ENCODE measurements at places on chromosomes 12 and 14.

DNA sequence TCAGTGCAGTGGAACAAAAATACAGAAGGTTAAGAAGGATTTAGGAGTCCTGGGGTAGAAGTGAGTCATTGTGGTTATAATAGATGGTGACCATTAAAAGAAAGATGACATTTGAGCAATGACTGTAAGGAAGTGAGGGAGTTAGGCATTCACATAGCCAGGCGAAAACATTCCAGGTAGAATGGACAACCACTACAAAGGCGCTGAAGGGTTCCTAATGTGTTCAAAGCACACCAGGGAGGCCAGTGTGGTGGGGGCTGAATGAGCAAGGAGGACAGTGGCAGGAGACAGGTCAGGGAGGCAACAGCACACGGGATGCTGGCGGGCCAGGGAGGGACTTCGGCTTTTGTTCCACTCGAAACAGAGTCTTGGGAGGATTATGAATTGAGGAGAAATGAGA is 129.9 kb downstream of the NPAS3 start:
- DNase-seq: no peak

- DNase-seq: no peak
Observed at GRCh38 chr14:71764701-71765382, 167.4 kb upstream of the RGS6 start.

DNA sequence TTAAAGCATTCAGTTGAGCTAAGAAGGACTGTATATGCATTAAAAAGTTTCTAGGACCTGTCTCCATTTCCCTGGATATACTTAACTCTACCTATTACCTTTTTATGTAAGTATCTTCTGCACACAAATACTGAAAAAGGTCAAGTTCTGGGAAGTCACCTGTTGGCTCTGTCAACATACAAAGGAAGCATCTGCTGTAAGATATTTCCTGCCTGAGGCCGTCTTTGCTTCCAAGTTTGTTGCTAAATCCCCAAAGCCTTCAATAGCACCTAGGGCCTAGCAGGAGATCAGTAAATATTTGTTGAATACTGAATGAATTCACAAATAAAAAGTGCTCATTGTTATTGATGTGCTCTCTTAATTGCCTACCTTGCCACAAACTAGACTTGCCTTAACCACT is 188.4 kb downstream of the DUSP6 start:
- no peak for DNase-seq

- peak; percentile 74 for DNase-seq
Observed at GRCh38 chr12:14417715-14418114, 52.2 kb downstream of the ATF7IP start.

GRCh38 chr12:114342656-114343055 is 63.3 kb downstream of the TBX5 start:
- no peak for DNase-seq

- no peak for DNase-seq
Observed at GRCh38 chr14:98916476-98916875, 355.5 kb downstream of the BCL11B start.

DNA sequence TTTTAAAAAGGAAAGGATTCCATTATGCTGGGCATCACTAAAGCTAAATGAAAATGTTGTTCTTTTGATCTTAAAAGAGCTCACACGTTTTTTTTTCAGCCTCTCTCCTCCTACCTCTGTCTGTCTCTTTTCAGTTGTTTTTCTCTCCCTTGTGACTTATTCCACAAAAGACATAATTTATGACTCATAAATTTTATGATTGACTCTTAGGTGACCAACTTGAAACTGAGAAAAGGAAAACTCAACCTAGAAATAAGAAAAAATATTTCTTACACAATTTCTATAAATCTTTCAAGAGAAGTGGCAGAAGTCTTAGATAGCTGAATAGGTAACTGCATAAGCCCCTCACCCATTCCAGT is 227.7 kb upstream of the DDHD1 start:
- DNase-seq: no peak

DNA sequence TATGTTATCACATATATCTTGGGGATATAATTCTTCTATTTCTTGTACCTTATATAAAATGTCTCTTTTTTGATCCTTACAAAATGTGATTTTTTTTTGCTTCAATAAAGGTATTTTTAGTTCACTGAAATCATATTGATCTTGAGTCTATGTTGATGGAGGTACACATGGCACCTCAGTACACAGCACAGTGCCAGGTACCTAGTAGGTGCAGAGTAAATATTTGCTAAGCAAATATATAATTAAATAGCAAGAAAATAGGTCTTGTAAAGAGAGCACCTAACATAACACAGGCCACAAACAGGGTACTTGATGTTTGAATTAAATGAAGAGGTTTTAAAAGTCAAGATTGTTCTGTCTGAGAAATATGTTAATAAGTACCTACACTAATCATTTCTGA is 69.7 kb downstream of the CIT start:
- DNase-seq: no peak

- no peak for DNase-seq
Observed at GRCh38 chr14:104818714-104819161, 17.8 kb downstream of the ZBTB42 start.

DNA sequence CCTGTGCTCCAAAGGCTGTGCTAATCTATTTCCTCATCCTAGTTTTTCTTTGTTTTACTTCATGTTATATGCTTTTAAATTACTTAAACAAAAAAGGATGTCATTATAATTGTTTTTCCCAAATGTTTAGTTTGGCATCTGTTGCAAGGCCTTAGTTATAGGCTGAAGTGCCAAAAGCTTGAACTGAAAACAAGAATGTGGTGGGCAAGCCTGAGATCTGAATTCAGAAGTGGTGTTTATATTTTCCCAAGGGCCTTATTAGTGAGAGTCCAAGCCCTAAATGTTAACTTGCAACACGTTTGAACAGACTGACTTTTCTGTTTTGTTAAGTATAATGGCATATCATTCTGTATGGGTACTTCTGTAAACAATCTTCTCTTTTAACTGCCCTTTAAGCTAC is 326.8 kb downstream of the CCDC91 start:
- DNase-seq: no peak

DNA sequence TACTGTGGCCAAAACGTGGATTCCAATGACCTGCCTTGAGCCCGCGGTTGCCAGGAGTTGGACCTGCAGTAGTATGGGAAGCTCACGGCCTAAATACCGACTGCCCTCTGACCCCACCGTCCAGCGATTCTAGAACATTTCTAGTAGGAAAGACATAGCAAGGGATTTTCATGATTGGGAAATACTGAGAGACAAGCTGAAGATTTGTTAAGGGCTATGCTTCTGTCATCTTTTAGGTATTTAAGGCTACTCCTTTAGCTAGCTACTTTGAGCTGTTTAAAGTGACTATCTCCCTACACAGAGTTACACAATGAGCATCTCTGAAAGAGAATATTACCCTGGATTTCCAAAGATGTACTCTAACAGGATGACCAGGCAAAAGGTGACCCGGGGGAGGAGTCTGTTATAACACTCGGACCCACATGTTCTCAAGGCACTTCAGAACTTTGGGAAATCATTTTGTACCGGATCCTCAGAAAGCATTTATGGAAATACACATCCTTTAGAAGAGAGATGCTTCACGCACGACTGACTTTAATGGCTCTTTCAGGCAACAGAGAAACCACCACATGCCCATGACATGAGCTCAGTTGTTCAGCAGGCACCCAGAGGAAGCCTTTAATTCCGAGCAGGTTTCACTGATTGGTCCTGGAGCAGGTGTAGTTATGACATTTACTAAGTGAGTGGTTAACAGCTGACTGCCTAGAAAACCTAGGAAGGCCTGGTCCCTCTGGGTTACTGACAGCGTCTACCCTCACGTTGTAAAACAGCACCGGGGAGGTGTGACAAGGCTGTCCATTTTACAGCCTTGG is 4.2 kb downstream of the BAG5 start:
- DNase-seq: no peak

GRCh38 chr12:13211859-13212664 is 15.5 kb downstream of the EMP1 start:
- DNase-seq: no peak

DNA sequence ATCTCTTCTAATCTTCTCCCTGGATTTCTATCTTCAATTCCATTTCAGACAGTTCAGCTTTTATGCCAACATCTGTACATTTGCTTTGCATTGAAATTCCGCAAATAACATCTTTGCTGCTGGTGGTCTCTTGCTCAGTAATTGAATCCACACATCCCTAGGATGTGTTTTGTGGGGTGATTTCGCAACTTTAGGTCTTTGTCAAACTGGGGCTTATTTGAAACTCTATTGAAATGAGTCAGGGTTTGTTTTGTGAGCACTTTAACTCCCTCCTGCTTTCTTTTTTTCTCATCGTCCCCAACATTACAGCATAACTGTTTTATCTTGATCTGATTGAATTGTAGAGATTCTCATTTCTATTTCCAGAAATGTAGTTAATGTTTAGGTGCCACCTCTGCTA is 404.3 kb downstream of the NPAS3 start:
- no peak for DNase-seq

- DNase-seq: no peak
Observed at GRCh38 chr12:5923043-5923605, 21.9 kb downstream of the ANO2 start.

GRCh38 chr14:89669193-89669592 is 252.2 kb upstream of the FOXN3 start:
- no peak for DNase-seq

DNA sequence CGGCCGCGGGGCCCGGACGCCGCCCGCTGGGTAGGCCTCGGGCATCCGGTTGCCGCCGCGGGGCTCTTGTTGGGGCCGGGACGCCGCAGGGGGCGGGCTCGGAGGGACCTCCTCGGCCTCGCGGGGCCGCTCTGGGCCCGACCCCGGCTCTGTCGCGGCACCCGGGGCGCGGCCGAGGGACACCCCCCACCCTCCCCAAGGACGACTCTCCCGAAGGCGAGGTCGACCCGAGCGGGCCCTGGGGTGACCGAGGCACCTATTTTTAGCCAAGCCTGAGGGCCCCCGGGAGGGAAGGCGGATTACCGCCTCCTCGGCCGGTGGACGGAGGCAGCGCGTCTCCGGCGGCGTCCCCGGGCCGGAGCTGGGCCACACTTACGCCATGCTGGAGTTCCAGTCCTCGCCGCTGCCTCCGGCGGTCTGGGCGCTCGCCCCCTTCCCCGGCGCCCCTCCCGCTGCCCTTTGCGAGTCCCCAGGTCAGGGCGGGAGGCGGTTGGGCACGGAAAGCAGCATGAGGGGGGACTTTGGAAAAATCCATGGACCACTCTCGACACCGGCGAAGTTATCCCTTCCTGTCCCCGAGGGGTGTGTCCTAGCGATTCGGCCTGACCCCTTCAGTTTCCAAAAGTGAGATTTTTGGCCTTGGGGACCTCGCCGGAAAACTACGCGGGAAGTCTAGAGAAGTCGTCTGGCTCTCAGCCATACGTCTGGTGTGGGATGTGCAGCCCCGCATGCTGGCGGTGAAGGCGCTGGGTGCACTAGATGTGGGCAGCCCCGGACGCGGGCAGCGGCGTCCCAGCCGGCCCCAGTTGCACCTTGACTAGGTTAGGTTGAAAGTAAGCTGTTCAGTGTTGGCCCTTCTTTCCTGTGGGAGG is 699 bp downstream of the KTN1 start:
- DNase-seq: peak; percentile 57

- DNase-seq: no peak
Observed at GRCh38 chr14:89256283-89256682, 160.8 kb downstream of the FOXN3 start.

DNA sequence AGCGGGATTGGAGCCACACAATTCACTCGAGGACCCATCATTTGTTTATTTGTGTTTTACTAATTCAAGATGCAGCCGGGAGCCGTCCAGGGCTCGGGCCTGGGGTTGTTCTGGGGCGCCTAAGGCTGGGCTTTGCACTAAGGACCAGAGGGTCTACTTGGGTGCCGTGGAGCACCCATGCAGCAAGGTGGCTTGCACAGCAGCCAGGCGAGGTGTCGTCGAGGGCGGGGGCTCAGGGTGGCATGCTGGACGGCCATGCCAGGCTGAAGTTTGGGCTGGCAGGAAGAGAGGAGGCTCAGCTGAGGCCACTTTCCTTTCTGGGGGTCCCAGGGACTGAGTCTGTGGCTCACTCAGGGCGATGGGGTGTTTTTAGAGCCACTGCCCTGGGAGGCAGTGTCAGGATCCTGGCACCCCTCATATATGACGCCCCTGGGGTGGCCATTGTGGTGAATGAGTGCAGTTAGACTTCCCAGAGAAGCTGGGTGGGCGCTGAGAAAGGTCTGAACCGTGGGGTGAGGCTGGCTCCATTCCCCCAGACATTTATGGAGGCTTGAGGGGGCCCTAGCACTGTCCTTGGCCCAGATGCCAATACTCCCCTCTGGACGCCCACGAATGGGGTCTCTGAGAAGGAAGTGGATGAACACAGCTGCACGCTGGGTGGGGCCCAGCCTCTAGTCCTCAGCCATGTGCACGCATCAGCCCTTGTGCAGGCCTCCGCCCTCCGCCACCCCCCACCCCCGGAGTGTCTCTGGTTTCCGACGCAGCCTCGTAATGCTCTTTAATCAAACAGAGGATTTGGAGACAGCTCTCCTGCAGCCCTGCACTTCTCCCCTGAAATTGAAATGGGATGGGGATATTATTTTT is 11.3 kb downstream of the MEG3 start:
- DNase-seq: no peak

DNA sequence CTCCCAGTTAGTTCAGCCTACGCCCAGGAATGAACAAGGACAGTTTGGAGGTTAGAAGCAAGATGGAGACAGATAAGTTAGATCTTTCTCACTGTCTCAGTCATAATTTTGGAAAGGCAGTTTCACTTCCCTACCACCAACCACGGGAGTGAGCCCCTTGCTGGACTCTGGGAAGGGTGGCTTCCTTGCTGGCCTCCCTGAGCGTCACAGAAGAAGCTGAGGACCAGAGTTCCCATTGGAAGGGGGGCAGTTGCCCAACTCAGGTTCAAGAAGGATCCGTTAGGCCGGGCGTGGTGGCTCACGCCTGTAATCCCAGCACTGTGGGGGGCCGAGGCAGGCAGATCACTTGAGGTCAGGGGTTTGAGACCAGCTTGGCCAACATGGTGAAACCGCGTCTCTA is 106.2 kb upstream of the MAX start:
- DNase-seq: no peak

- no peak for DNase-seq
Observed at GRCh38 chr12:20342111-20342510, 26.2 kb upstream of the PDE3A start.

DNA sequence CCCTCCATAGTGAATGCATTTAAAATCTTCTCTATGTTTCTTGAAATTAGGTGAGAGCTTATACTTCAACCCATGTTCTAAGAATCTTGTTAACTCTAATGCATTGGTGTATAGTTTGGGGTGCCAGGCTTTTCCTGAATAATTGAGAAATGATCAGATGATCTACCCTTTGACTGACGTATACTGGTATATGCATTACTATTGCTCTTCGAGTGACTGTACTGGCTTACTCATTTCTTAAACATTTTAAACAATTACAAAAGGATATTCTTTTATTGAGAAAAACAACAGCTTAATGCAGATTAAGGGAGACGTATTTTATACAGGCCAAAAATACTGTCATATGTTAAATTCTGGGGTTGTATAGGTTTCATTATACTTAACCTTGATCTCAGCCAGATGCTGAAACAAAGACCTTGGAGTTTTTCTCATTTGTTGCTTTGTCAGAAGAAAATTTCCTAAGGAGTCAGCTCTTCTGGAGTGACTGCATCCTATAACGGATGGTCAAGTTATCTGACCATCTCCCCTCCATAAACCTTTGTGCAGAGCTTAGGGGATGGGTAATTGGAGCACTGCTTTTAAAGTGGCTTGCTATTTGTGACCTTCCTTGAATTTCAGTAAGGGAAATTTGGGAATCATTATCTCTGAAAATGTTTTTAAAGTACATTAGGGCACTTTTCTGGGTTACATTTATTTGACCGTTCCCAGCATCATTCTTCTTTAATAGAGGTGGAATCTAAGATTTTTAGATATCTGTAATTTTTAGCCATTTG is 507.6 kb downstream of the PCNX1 start:
- DNase-seq: peak; percentile 36

GRCh38 chr14:22315336-22315735 is 273.7 kb downstream of the DAD1 start:
- DNase-seq: peak; percentile 31

GRCh38 chr14:91202234-91202974 is 42.1 kb downstream of the GPR68 start:
- DNase-seq: no peak

Measured in mammary epithelial cell (primary cell).